ENCODE measurements at places on chromosomes 11 and 22. TPM values are rescaled to one million over a fixed set of nuclear protein-coding genes. Genes with fewer than 3 reads are reported as not detected.

- no peak for DNase-seq
Measured at GRCh38 chr22:45131749-45132148, 32.0 kb upstream of the NUP50 start.

DNA sequence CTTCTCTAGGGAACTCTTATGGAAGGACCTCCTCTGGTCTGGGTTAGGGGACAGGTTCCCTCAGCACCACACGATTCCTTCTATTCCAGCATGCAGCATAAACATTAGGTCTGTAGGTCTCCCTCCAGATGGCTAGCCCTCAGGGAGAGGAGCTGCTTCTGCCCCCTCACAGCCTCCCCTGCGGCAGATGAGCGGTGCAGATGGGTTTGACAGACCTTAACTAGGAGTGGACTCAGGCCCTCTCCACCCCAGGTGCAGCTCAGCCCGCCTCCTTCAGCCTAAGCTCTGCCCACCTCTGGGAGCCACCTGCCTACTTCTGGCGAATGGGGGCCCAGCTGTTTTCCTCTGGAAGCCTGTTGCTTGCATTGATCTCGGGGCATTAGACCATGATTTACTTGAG, 55.7 kb upstream of the EIF3D start:
- no peak for DNase-seq

GRCh38 chr11:74157169-74157568, 13.6 kb downstream of the C2CD3 start:
- peak; percentile 65 for DNase-seq

DNA sequence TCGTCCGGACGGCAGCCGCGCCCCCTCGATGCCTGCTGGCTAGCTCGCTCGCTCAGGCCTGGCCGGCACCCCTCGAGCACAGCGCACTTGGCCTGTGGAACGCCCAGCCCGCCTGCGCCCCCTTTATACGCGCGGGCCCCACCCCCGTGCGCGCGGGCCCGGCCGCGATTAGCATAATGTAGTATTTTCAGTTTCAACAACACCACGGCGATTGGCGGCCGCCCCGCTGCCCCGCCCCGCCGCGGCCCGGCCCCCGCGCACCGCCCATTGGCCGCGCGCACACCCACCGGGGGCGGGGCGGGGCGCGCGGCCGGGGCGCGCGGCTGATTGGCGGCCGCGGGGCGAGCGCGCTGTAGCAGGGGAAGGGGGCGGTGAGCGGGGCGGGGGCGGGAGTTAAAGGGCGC, at the start of gene CDKN1C:
TSS of gene CDKN1C (minus strand) at position 98 of the 404 bp plus-strand sequence. CDS start 319 bp downstream, outside the sequence.
- peak; percentile 89 for DNase-seq

DNA sequence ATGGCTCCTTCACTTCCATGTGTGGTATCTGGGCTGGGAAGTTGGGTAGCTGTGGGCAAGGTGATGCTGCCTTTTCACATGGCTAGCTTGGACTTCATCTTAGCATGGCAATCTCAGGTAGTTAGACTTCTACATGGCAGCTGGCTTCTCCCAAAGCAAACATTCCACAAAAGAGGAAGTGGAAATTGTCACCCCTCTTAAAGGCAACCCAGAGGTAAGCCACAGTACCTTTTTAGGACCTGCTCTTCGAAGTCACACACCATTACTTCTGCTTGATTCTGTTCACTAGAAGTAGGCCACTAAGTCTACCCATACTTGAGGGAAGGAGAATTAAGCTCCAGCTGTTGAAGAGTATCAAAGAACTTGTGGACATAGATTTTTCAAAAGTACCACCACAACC, 25.9 kb downstream of the TUG1 start:
- no peak for DNase-seq

GRCh38 chr11:123047947-123048293, 14.0 kb downstream of the HSPA8 start:
- DNase-seq: no peak

- DNase-seq: no peak
Measured at GRCh38 chr11:75246006-75246670, 5.6 kb downstream of the TPBGL start.

- DNase-seq: no peak
Measured at GRCh38 chr22:22756109-22756508, 111.7 kb downstream of the GGTLC2 start.

- DNase-seq: no peak
Measured at GRCh38 chr22:37162221-37163095, 12.7 kb upstream of the IL2RB start.

DNA sequence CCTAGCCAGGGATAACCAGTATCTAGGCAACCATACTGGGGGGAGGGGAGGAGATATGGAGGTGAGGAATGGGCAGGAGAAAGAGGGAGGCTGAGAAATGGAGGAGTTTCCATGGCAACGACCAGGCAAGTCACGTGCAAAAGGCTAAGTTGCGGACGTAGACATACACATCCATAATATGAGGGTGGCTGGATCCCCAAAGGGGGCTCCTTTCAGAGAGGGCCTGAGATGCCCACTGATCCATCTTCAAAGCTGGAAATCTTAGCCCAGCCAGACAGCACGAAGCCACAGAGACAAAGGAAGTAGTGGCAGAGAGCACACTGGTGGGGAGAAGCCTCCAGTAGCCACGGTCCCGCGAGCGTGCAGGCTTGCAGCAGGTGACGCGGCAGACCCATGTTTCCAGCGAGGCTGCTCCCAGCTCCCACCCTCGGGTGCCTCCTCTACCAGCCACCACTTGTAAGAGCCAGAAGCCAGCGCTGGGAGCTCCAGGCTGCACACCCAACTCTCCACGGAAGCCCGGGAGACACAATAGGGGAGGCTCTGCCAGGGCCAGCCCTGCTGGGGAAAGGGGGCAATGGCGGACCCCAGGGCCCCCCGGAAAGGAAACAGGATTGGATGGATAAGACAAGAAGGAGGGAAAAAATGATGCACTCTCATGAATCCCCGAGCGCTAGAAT, 938 bp downstream of the FXYD6 start:
- no peak for DNase-seq

DNA sequence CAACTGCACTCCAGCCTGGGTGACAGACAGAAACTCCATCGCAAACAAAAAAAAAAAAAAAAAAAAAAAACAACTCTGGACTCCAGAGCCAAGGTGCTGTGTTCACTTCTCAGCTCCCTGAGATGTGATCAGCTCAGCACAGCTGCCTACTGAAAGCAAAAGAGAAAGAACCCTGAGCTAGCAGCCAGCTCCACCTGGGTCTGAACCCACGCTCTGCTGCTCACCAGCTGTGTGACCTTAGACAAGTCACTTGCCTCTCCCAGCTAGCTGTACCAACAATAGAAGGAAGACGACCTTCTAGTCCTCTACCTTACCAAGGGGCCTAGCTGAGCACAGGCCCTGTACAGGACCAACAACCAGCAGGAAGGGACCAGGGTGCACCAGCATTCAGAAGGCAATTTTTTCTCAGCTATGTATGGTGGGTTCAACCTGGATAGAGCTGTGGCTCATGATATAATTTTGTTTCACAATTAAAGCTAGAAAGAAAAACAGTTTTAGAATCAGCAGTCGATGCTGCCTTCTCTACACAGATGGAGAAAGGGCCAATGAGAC, 3.8 kb downstream of the DGCR2 start:
- no peak for DNase-seq

- no peak for DNase-seq
Measured at GRCh38 chr11:33944693-33945424, 53.0 kb upstream of the LMO2 start.

GRCh38 chr11:59857439-59858434, 8.6 kb downstream of the TCN1 start:
- DNase-seq: no peak

GRCh38 chr11:61598886-61599868, 18.3 kb upstream of the SYT7 start:
- DNase-seq: peak; percentile 81

- no peak for DNase-seq
Measured at GRCh38 chr11:33543823-33544222, 156.8 kb downstream of the C11orf91 start.

GRCh38 chr11:23112390-23112789, 252.1 kb upstream of the CCDC179 start:
- DNase-seq: no peak

- DNase-seq: peak; percentile 27
Measured at GRCh38 chr11:114132944-114133394, 73.5 kb downstream of the ZBTB16 start.

DNA sequence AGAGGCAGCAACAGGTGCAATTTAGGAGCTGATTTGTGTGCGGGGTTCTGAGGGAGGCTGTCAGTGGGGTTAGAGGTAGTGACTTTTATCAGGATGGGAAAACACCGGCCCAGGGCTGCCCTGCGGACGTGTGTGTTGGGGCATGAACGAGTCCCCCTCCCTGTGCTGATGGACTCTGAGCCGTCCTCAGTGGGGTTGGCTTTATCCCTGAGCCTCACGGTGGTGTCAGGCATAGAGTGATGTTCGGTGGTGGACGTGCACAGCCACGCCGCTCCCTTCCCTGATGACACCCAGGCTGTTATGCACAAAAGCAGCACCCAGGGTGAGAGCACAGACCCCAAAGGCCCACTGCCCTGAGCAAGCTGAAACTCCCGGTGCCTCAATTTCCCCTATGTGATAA, 809.1 kb downstream of the BRD1 start:
- DNase-seq: no peak

GRCh38 chr11:4105916-4106315, 11.3 kb downstream of the RRM1 start:
- no peak for DNase-seq

The FGF19 gene
- polyA plus RNA-seq: not detected

The ETS1 gene
- polyA plus RNA-seq: 39.0 TPM

The CYP2D6 gene
- polyA plus RNA-seq: 0.06 TPM

The ARHGAP20 gene
- 7.1 TPM for polyA plus RNA-seq

The MAJIN gene
- not detected for polyA plus RNA-seq

The KRTAP5-11 gene
- not detected for polyA plus RNA-seq

The OR8D1 gene
- polyA plus RNA-seq: not detected

The ZFPL1 gene
- polyA plus RNA-seq: 30.8 TPM

The USH1C gene
- not detected for polyA plus RNA-seq

The CLDN5 gene
- polyA plus RNA-seq: not detected

The NCR3LG1 gene
- polyA plus RNA-seq: 5.2 TPM

The TEAD1 gene
- 78.9 TPM for polyA plus RNA-seq

All from fibroblast of lung (primary cell).